Stimulated activated CD8-positive, alpha-beta memory T cell treated with anti-CD3 and anti-CD28 coated beads, Interleukin-2, amount 100 ng/mL, for 1 hour (primary cell): ENCODE measurements at places on chromosomes 6 and 20.

- no peak for DNase-seq
Observed at GRCh38 chr20:34389954-34390555, 27.0 kb downstream of the ITCH start.

GRCh38 chr6:129749749-129750120 is 39.8 kb upstream of the ARHGAP18 start:
- DNase-seq: no peak

- no peak for DNase-seq
Observed at GRCh38 chr6:3031857-3032640, 32.4 kb downstream of the NQO2 start.

DNA sequence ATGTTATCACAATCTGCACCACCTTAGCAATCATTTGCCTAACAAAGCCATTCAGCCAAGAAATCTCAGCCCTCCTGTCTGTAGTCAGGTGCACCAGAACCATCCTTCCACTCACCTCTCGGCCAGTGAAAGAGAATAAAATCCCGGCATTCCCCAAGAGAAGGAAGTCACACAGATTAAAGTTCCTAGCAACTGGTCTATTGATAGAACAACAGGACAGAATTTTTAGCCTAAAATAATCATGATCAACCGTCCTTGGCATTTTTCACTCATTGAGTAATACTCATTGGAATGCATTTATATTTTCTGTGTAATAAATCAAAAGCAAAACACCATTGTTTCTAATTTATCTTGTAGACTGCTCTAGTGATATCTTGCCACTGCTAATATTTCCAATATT is 85.7 kb upstream of the CDH4 start:
- DNase-seq: no peak

DNA sequence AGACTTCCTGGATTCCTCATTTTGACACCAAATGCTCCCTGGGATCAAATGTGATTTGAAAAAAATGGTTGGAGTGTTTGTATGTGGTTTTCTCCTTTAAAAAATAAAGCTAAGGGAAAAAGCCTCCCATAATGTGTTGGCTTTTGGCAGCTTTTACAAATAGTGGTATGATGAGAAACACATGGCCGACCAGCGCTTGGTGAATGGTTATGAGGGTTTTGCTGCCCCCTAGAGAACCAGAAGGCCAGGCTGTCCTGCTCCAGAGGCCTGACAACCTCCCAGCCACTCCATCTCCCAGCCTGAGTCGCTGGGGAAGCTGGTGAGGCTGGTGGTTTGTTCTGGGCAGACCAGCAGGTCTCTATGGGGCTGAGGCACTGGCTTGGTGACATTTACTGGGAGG is 69.3 kb downstream of the CLIC5 start:
- DNase-seq: no peak

GRCh38 chr6:44012078-44012493 is 115.2 kb downstream of the MRPL14 start:
- no peak for DNase-seq

GRCh38 chr6:134911547-134911946 is 38.4 kb downstream of the ALDH8A1 start:
- no peak for DNase-seq

- no peak for DNase-seq
Observed at GRCh38 chr6:19415605-19416326, 421.4 kb upstream of the ID4 start.

- no peak for DNase-seq
Observed at GRCh38 chr6:164690241-164690640, 619.2 kb downstream of the C6orf118 start.

DNA sequence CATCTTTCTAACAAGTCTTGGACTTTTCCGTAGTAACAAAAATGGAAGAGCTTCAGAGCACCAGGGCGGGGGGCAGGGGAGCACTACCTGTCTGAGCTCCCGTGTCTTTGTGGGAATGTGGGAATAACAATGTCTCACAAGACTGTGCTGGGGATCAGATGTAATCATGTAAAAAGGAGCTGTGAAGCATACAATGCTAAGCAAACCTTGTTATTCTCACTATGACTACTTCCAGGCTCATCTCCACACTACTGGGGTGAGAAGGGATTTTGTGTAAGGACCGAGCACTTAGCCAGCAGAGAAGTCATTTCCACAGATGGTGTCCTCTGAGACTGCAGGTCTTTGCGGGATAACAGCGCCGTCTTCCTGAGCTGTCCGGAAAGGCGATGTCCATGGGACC is 27.1 kb downstream of the PRR18 start:
- no peak for DNase-seq

DNA sequence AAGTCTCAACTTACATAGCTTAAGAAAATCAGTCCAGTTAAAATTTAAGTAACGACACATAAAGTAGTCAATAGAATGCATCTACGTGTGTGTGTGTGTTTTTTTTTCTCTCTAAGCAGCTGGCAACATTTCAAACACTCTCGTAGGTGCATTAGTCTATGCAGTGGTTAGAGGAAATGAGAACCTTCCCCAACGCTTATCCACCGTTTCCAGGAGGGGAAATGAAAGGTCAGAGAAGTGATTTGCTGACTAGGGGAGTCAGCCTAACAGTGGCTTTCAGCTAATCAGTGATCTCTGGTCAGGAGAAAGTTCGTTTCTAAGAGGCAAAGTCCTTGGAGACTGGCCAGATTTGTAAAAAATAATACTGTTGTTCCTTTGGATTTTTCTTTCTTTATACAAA is 806.6 kb downstream of the C6orf118 start:
- DNase-seq: no peak

DNA sequence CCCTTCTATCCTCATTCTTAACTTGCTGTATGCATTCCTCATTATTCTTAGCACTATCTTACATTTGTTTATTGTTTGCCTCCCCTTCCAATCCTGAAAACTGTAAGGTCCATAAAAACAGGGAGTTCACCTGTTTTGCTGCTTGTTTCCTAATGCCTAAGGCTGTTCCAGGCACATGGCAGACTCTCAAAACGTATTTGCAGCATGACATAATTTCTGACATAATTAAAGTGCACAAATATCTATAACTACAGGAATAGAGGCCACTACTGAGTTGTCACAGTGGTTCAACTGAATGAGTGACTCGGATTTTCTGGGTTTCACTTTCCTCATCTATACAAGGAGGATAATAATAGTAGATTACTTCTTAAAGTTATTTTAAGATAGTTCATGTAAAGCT is 83.0 kb downstream of the HFE start:
- no peak for DNase-seq

DNA sequence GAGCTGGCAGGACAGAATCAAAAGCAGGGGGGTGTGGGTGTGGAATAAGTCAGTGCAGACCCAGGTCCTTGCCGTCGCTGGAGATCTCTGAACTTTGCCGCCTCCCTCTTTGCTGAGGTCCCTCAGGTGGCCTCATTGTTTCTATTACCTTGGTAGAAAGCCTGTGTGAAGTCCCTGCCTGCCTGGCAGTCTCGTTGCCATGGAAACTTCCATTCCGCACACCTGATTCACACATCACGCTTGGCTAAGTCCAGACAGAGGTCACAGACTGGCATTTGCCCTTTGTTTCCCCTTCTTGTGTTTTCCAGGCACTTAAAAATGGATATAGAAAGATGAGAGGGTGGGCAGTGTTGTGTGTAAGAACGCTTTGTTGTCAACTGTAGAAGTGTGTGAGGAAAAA is 260.6 kb downstream of the PRL start:
- no peak for DNase-seq

GRCh38 chr6:109736273-109737025 is 45.4 kb downstream of the FIG4 start:
- DNase-seq: no peak

- no peak for DNase-seq
Observed at GRCh38 chr6:34025112-34025807, 120.6 kb downstream of the GRM4 start.

DNA sequence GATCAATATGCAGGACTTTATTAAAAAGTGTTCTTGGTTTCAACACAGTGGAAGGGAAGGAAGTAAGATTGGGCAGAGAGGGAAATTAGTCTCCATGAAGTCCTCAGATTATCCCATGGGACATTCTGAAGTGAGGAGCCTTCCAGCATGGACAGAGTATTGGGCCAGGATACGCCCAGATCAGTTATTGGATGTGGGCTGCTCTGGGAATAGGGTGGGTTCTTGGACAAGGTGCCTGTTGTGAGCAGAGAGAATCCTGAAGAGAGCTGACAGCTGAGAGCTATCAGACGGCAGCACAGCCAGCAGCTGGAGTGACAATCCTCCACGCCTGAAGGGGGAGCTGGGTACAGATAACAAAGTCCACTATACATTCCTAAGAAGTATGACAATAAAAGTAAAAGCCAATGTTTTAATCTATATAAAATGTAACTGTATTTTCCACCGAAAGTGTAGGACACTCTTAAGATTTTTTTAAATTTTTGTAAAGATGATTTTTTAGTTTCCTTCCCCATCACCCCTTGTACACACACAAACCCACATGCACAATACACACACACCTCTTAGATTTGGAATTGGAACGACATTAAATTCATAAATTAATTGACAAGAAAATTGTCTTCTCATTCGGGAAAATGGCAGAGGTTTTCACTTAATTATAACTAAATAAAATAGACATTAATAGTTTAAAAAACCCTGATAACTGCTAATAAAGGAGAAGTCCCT is 107.8 kb downstream of the FBXO5 start:
- no peak for DNase-seq

- DNase-seq: no peak
Observed at GRCh38 chr6:33742092-33742491, 4.6 kb downstream of the IP6K3 start.

- no peak for DNase-seq
Observed at GRCh38 chr20:16821211-16822089, 73.3 kb downstream of the OTOR start.

DNA sequence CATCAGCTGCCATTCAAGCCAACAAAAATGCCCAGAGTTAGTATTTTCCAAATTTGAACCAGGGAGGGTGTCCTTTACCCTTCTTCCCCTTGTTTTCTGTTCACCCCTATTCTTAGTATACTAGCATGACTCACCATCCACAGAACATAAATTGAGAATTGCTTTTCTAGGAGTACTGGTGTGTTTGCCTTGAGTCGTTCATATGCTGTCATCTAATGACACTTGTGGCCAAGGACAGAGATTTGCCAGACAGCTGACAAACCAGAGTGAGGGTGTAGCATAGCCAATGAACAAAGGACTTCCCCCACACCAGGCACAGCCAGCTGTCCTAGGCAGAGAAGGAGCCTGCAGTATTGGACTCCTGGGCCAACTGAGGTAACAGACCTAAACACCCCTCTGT is 62.2 kb downstream of the FILIP1 start:
- no peak for DNase-seq
